ENCODE measurements at places on chromosomes 4 and X.

GRCh38 chr4:109848501-109848900 lies 594 bp downstream of the LRIT3 start:
- DNase-seq, result no peak

- DNase-seq, result no peak
Observed at GRCh38 chr4:111323496-111323895, 700.6 kb upstream of the PITX2 start.

GRCh38 chrX:112874175-112874574 lies 33.5 kb upstream of the AMOT start:
- no peak for DNase-seq

DNA sequence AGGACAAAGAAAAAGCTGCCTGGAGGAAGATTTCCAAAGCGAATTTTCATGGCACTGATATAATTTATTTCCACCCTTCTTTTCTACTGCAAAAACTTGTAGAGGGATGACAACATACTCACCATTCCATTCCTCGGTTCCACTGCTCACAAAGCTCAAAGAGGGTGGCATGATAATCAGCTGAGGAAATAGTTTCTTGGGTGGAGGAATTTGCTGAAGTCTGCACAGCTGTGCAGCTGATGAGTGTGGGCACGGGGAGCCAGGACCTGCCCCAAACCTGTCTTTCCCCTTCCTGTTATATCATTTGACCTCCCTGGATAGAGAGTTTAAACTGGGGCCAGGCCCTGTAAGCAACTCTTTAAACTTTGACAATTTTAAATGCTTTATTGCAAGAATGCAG lies 160.6 kb downstream of the PACRGL start:
- DNase-seq, result no peak

GRCh38 chrX:39605183-39605582 lies 492.6 kb downstream of the BCOR start:
- no peak for DNase-seq

DNA sequence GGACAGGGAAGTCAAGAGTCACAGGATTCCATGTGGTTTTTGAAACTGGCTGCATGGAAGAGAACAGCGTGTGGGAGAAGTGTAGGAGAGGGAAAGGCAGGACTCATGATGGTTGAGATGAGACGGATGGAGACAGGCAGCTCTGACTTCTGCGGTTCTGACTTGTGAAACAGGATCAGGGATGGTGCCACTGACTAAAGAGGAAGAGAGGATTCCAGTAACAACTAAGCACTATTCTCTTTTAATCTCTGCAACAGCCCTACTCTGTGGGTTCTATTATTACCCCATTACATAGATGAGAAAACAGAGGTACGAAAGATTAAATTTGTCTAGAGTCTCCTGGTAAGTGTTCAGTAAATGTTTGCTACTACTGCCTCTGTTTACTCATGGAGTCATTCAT lies 156.3 kb downstream of the CBR4 start:
- no peak for DNase-seq

DNA sequence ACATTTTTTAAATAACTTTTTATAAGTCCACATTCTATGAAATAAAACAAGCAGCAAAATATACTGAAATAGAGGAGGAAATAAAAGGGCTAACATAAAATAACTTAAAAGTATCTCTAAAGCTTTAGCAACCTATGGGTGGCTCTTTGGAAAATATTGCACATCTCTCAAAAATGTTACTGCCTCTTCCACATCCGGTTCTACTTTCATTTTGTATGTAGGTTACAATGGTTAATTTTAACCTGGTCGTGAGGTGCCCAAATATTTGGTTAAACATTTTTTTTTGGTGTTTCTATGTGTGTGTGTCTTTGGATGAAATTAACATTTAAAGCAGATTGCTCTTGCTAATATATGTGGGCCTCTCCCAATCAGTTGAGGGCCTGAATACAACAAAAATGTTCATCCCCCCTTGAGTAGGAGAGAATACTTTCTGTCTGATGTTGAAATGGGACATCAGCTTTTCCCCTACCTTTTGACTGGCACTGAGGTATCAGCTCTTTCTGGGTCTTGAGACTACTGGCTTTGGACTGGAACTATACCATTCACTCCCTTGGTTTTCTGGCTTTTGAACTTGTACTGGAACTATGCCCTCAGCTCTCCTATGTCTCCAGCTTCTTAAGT lies 353.0 kb downstream of the ADAM29 start:
- no peak for DNase-seq

GRCh38 chr4:124095621-124096020 lies 616.9 kb downstream of the ANKRD50 start:
- DNase-seq, result no peak

- no peak for DNase-seq
Observed at GRCh38 chr4:62018537-62018936, 818.4 kb downstream of the ADGRL3 start.

GRCh38 chrX:703466-703865 lies 72.9 kb downstream of the SHOX start:
- no peak for DNase-seq

- DNase-seq, result no peak
Observed at GRCh38 chr4:169209388-169209883, 61.3 kb downstream of the SH3RF1 start.

GRCh38 chr4:74464291-74464690 lies 19.4 kb downstream of the AREG start:
- no peak for DNase-seq

DNA sequence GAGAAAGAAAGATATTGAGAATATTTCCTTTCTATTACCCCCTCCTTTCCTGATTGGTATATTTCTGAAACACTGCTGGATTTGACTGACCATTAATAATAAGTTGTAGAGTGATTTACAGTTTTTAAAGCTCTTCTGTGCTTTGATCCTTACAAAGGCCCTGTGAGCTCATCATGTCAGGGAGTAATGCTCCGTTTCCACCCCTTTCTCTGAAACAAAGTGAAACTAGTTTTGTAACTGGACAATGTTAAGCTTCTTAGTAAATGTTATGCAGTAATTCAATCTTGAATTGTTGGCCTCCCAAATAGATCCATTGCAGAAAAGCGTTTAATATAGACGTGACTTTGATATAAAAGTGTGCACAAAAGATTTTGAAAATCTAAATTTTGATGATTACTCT lies 190.1 kb upstream of the GNPDA2 start:
- no peak for DNase-seq

DNA sequence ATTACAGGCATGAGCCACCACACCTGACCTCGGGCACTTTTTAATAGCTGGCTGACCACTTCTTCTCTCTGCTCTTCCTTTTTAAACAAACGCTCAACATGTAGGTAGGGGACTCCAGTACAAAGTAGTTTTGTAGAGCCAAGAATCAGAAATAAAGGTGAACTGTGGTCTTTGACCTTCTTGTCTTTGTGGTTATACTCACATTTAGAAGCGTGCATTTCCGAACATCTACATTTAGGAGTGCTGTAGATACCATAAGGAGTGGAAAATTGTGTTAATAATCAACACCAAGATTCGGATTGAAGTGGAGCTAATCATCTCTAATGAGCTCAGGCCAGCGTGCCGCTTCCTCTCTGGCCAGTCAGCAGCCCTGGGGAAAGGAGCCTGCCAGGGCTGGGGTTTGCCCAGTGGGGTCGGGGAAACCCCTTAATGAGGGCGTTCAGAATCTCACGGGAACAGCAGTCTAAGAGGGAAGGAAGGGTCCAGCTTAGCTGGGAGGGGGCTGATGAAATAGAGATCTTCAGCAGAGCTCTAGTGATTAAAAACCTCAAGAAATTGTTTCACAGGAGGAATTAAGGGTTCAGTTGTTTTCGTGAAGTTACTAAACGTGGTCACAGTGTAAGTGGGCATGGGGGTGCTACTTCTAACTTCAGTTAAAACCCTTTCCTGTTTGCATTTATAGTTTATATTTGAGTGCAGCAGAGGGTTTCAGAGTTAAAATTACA lies 81.2 kb downstream of the GAB1 start:
- DNase-seq, result no peak

DNA sequence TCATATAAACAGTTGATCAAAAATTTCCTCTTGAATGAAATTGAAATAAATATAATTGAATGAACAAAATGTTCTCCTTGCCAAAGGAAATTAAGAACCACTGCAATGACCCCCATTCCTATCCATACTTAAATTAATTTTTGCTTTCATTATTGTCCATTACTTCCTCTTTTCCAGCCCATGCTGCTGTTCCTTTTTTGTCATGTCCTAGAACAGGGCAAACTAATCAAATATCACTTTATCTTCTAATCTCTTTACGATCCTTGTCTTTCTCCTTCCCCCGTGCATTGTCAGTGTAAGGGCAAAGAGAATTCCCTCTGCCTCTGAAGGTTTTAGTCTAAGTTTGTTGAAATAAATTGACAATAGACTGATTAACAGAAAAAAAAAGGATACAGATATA lies 203.0 kb downstream of the CENPC start:
- no peak for DNase-seq

DNA sequence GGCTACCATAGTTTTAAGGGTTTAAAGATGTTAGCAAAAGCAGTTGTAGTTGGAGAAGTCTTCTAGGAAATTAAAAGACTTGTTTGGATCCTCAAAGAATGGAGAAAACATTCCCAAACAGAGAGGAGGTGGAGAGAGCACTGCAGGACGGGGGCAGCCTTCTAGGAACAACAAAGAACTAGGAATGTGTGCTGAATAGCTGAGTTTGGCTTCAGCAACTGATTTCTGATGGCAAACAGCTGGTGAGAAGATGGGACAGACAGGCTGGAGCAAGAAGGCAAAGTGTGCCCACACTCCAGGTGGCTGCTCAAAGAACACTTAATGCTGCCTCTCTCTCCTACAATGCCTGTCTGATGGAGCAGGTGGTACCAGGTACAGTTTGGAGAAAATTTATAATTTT lies 1331.1 kb downstream of the ADGRL3 start:
- no peak for DNase-seq

DNA sequence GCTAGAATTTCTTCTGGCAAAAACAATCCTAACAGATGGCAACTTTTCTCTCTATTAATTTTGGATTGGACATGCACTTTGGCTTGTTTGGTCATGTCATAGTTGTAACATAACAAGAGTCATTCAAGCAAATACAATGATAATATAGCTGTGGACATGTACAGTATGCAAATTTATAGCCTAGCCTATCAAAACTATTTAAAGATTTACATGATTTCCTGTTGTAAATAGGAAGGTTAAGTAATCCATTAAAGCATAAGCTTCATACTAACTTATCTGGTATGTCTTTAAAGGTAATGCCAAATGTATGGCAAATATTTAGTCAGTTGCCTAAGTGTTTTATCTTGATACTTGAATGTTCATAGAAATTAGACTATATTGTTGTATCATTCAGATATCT lies 45.3 kb downstream of the RPA4 start:
- no peak for DNase-seq

DNA sequence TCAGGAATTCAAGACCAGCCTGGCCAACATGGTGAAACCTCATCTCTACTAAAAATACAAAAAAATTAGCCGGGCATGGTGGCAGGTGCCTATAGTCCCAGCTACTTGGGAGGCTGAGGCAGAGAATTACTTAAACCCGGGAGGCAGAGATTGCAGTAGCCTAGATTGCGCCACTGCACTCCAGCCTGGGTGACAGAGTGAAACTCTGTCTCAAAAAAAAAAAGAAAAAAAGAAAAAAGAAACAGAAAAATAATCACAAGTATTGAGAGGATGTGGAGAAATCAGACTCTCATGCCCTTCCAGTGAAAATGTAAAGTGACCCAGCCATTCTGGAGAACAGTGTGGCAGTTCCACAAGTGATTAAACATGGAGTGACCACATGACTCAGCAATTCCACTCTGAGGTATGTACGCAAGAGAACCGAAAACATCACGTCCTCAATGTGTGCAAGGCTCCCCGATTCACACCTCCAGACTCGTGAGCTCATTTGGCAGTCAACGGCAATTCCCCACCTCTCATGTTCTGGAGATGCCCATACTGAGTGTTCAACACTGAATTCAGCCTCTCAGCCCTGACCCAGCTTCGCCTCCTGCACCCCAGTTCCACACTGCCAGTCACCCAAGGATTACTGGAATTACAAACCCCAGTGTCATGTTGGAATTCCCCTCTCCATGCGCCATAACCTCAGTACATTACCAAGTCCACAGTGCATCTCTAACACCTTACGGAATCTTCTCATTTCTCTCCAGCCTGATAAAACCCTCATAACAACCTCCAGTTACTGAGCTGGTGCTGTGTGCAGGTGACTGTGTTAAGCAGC lies 21.1 kb downstream of the ACOX3 start:
- DNase-seq, result no peak

- no peak for DNase-seq
Observed at GRCh38 chrX:119503484-119503861, 35.2 kb downstream of the SLC25A5 start.

- DNase-seq, result no peak
Observed at GRCh38 chrX:38577738-38578137, 16.4 kb downstream of the TSPAN7 start.

DNA sequence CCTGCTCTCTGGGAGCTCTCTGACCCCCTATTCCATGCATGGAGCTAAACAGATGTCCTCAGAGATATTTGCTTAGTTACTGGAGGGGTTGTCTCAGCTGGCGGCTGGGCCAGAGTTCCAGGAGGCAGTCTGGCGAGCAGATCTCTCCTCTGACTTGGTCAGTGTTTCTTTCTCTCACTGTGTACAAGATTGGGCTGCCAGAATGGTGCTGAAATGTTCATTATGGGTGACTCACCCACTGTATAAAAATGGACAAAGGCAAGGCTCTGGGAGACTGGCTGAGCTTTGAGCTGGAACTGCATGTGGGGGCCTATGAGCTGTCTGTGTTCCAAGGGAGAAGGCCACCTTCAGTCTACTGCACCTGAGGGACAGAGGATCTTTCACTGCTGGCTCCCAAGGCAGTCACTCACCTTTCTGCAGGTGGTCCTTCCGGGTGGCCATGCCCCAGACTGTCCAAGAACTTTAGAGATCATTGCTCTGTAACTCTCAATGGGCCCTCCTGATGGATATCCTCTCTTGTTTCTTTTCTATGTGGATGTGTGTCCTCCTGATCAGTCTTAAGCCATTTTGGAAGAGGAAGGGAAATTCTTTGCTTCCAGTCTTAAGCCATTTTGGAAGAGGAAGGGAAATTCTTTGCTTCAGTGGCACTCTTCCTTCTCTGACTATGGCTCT lies 88.2 kb downstream of the CFAP299 start:
- DNase-seq, result no peak

DNA sequence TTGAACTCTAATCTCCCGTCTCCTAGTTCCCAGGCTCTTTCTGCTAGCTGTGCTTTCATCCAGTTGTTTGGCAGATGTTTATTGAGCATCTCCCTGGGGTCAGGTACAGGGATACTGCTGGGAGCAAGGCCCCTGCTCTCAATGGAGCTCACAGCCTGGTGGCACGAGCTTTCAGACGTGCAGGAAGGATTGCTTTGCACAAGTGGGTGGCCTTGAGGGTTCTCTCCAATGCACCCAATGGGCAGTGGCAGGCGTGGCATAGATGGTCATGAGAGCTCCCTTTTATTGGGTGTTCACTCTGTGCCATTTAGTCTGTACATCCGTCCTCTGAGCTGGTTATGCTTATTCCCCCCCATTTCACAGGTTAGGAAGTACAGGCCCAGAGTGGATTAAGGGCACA lies 235.2 kb downstream of the EVC2 start:
- no peak for DNase-seq

- no peak for DNase-seq
Observed at GRCh38 chrX:13888284-13888683, 71.4 kb upstream of the GPM6B start.

Data from hematopoietic multipotent progenitor cell treated with erythropoietin and hydrocortisone succinate and interleukin-3 and kit ligand, for 15 days (in vitro differentiated cells).